ENCODE measurements at places on chromosomes 12 and 14.

DNA sequence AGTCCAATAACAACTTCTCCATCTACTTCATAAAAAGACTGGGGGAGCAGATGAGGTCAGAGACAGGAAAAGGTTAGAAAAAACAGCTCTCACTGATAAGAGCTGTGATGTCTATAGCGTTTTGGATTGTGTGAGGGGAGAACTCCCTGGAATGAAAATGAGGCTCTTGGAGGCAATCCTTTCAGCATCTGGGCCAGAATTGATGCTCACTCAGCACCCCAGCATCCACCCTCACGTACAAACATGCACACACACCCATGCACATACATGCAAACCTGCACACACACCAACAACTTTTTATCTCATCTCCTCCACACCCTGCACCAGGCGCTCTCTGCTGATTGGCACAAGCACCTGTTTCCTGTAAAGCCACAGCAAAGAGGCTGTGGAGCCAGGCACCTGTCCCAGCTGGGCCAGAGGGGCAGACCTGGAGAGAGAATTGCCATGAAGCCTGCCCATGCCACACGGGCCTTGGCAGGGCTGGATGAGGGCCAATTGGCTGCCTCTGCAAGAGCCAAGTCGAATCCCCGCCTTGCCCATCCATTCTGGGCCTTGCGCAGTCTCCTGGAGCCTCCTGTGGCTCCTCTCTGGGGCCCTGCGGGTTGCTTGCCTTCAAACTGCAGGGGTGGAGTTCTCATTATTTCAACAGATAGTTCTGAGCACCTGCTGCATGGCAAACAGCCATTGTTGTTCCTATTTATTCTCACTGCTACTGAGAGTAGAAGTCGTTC lies 53.1 kb downstream of the SYNE3 start:
- no peak for DNase-seq

DNA sequence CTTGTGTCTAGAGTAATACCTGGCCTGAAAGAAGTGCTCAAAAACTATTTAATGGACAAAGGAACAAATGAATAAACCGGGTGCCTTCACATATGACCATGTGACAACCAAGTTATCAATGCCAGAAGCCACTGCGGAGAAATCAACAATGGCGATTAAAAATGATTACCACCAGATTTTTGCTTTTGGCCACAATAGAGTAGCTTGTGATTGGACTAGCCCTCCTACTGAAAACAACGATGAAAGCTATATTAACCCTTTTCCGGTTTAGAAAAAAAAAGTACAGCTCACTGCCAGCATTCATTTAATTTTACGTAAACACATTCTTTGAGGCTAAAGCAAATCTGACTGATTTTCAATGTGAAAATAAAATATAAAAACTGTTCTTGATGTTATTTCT lies 41.6 kb upstream of the TTC7B start:
- no peak for DNase-seq

DNA sequence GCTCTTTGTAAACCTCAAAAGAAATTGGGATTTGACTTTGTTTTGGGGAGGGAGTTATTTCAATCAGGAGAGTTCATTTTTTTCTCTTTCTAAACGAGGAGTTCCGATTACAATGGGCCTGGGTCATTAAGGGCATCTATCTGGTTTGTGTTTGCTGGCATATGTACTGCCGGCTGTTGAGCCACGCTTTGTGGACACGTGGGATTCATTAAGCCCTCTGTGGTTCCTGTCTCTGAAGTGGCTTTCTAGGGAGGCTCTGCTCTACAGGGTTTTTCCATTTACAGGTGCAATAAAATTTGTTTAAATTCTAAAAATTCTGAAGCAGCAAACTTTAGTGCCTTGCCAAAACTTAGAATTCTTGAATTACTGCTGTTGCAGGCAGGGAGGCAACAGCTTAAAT lies 57.9 kb downstream of the GNS start:
- DNase-seq, result no peak

GRCh38 chr12:8081251-8081920 lies 688 bp upstream of the NECAP1 start:
- DNase-seq, result no peak

GRCh38 chr12:50059440-50060119 lies 2.2 kb downstream of the ASIC1 start:
- DNase-seq, result no peak

DNA sequence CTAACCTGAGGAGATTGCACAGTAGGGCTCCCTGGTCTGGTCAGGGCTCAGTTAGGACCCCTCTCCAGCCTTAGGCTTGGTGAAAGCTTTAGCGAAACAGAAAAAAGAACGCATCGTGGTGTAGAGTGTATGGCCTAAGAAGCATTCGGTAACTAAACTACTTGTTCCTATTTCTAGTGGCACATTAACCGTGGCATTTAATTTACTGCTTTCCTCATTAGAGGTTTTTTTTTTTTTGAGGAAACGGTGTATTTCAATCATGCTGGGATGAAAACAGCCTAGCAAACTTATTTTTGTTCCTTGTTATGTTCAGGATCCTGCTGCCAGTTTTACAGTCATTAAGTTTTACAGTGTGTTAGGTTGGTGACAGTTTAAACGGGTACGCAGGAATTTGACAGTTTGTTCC lies 518 bp upstream of the OSBPL8 start:
- no peak for DNase-seq

- no peak for DNase-seq
Measured at GRCh38 chr12:52964556-52965336, 15.8 kb downstream of the KRT18 start.

DNA sequence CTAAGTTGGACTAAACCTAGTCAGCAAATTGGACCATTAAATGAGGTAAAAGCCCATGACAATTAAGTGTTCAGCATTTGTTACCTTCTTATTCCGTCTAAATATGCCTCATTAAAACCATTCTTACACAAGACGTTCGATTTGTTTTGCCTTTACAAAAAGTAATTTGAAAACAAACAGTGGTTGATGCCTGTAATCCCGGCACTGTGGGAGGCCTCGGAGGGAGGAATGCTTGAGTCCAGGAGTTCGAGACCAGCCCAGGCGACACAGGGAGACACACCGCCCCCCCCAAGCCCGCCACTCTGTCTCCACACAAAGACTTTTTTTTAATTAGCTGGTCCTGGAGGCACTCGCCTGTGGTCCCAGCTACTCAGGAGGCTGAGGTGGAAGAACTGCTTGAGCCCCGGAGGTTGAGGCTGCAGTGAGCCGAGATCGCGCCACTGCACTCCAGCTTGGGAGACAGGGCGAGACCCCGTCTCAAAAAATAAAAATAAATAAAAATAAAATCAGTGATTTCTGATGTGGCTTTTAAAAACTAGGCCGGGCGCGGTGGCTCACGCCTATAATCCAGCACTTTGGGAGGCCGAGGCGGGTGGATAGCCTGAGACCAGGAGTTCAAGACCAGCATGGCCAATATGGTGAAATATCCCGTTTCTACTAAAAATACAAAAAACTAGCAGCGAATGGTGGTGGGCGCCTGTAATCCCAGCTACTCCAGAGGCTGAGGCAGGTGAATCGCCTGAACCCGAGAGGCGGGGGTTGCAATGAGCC lies 856 bp upstream of the EIF4B start:
- DNase-seq, result no peak

GRCh38 chr12:117583677-117584225 lies 222.3 kb upstream of the NOS1 start:
- no peak for DNase-seq

DNA sequence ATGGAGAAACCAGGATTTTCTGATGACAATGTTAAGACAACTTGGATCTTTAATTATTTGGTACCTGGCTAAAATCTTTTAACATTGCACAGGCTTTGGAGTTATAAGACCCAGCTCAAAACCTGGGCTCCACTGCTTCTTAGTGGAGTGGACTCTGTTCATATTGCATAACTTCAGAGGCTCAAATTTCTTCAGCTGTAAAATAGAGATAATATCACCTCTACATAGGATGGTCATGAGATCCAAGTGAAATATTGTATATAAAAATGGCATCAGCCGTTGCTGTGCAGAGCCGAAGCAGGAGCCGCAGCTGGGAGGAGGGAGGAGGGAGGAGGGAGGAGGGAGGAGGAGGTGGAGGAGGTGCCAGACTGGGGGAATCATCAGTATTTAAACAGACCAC lies 10.5 kb downstream of the NPC2 start:
- no peak for DNase-seq

GRCh38 chr14:81582420-81582819 lies 48.8 kb upstream of the SEL1L start:
- DNase-seq, result no peak

DNA sequence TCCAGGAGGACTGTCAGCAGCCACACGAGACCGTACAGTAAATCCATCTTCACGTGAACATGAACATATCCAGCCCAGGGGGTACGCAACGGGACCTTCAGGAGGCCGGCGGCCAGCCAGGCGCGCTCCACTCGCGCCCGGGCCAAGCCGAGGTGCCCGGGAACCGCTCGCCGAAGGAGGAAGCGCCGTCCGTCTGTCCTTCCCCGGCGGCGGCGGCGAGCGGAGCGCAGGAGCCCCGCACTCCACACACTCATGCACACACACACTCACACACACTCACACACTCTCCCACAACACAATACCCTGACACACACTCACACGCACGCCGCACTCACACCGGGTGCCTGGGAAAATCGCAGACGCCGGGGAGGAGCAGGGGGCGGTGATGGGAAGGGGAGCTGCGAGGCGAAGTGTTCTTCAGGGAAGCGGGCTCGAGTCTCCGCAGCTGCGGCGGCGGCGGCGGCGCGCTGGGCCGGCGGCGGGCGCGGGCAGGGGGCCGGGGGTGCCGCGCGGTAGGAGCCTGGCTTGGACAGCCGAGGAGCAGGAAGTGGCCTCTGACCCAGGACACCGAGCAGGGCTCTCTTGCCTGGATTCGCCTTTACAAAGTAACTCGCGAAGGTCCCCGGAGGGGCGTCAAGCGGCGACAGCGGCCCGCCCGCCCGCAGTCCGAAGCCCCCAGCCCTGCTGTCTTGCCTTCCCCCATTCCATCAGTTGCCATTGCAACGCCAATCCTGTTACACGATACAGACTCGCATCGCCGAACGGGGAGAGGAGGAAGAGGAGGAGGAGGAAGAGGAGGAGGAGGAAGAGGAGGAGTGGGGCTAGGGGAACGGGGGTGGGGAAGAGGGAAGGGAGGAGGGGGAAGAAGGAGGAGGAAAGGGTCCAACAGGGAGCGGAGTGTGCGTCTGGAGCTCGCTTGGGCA lies 601 bp downstream of the MDGA2 start:
- DNase-seq, result no peak

All from AG08396 (cell line).